Non-pigmented ciliary epithelial cell (primary cell): ENCODE measurements at places on chromosomes 16 and 17.

- DNase-seq, result no peak
Measured at GRCh38 chr17:1878419-1879121, 48.8 kb downstream of the RPA1 start.

GRCh38 chr17:70011750-70012149 lies 63.3 kb upstream of the KCNJ16 start:
- DNase-seq, result no peak

- DNase-seq, result no peak
Measured at GRCh38 chr16:67397036-67397801, 3.9 kb upstream of the TPPP3 start.

DNA sequence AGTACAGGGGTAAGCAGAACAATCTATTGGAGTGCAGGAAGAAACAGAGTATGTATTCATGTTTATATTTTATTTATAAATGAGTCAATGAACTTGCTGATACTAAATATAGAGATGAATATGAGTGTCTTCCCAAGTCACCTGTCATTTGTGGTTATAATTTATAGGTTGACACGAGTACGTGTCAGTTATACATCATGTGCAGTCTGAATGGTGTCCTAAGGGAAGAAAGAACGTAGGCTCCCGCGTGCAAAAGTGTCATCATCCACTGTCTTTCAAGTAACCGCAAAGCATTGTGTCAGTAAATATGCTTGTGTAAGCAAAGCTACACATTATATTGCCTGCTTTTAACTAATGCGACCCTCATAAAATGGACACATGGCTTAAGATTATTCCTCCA lies 786.1 kb downstream of the KCNJ2 start:
- DNase-seq, result no peak

- no peak for DNase-seq
Measured at GRCh38 chr17:1229349-1229899, 40.8 kb upstream of the BHLHA9 start.

GRCh38 chr16:86353148-86353547 lies 157.2 kb upstream of the FOXF1 start:
- DNase-seq, result no peak

DNA sequence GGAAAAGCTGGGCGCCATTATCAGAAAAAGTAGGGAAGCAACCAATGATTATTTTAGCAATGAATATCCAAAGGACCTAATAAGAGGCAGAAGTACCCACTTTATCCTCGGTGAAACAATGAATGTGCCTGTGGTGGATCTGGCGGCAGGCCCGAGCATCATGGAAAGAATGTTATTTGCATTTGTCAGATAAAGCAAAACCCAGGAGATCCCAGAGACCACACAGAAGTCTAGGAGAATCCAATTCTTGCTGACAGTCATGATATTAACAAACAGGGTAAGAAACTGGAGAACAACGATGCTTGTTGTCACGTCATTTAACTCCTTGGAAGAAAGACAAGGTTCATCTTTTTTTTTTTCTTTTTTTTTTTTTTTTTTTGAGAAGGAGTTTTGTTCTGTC lies 12.0 kb upstream of the TNRC6A start:
- DNase-seq, result no peak

GRCh38 chr16:11484691-11485258 lies 101.9 kb downstream of the LITAF start:
- DNase-seq, result no peak
